CD14-positive monocyte (primary cell): ENCODE measurements at places on chromosomes 16 and 17.

- no peak for DNase-seq
These were observed 16.9 kb downstream of the NARF start for GRCh38 chr17:82475458-82475857.

- DNase-seq: peak; percentile 16
These were observed 547 bp downstream of the PLCD3 start for GRCh38 chr17:45131616-45132319.

DNA sequence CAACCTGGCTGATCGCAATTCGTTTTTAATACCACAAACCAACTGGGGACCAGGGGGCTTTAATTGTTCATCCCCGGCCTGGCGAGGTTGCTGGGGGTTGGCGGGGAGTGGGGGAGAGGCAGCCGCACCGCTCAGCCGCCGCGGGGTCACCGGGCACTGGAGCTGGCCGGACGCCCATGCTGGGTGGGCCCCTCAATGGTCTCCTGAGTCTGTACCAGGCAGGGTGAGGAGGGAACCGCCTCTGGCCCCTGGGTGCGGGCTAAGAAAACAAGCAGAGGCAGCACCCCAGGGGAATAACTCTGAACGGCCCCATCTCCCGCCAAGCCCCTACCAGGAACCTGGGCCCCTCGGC lies 43.9 kb downstream of the ACTG1 start:
- DNase-seq: no peak

GRCh38 chr16:83470416-83470815 lies 337.4 kb upstream of the HSBP1 start:
- DNase-seq: no peak

DNA sequence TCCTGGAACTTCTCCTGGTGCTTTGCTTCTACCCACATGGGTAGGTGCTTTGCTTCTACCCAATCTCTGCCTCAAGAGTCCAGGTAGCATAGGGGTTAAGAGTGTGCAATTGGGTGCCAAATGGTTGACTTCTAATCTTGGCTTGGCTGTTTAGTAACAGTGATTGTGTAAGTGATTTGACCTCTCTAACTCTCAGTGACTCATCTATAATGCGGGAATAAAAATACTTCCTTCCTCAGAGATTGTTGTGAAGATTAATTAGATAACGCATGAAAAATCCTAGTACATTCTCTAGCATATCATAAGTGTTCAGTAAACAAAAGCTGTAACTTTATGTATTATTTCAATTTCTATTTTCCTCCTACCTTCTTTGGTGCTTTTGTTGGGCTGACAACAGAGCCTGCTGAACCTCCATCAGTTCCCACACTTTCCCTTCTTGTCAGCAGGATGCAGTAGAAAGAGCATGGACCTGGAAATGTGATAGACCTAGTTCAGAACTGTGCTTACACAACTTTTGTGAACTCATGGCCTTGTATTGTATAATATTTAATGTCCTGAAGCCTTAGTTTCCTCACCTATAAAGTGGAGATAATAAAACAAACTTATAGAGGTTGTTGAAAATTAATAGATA lies 72.9 kb upstream of the SMIM36 start:
- DNase-seq: peak; percentile 46

DNA sequence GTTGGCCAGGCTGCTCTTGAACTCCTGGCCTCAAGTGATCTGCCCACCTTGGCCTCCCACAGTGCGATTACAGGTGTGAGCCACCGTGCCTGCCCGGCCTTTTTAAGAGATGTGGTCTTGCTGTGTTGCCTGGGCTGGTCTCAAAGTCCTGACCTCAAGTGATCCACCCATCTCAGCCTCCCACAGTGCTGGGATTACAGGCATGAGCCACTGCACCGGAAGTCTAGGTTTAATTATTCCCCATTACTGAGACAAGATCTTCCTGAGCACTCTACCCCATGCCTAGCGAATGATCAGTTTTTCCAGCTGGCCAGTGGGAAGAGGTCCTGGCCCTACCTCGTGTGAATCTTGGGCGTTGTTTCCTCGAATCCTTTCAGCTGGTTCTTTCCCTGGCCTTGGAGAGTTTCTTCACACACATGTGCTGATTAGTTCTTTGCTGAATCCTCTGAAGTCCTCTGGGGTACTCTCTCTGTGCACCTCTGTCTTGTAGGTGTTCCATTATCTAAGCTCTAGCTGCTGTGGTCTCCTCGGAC lies 18.9 kb downstream of the C16orf54 start:
- DNase-seq: no peak

DNA sequence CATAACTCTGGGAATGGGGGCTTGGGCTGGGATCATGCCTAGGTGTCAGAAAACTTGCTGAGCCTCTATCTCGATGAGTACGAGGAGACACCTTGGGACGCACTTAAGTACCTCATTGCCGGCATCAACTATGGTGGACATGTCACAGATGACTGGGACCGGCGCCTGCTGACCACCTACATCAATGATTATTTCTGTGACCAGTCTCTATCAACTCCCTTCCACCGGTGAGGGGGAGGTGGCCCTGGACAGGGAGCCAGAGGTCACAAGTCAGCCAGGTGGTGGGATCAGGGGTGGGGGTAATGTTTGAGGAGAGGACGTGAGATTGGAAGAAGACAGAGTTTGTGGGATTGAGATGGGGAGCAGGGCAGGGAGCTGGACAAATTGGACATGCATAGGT lies 3.4 kb upstream of the KDM6B start:
- DNase-seq: no peak

DNA sequence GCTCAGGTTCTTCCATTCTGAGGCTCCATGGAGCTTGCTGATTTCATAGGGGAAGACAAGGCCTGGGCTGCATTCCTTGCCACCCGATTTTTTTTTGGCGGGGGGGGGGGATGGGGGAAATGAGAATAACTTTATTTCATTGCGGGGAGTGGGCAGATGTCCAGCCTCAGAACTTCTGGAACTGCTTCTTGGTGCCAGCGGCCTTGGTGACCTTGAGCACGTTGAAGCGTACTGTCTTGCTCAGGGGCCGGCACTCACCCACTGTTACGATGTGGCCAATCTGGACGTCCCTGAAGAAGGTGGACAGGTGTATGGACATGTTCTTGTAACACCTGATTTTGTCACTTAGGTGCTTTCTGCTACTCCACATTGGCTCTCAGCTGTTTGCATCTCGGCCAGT lies 8.3 kb upstream of the CENPT start:
- DNase-seq: no peak

GRCh38 chr16:85445779-85446222 lies 167.3 kb upstream of the GSE1 start:
- DNase-seq: no peak
